ENCODE measurements at places on chromosomes 13 and 19.
A peak's percentile ranks its signal among the peaks of the same experiment; 100 is the strongest.

GRCh38 chr19:50819636-50820035 lies 4.0 kb downstream of the KLK1 start:
- DNase-seq: no peak

DNA sequence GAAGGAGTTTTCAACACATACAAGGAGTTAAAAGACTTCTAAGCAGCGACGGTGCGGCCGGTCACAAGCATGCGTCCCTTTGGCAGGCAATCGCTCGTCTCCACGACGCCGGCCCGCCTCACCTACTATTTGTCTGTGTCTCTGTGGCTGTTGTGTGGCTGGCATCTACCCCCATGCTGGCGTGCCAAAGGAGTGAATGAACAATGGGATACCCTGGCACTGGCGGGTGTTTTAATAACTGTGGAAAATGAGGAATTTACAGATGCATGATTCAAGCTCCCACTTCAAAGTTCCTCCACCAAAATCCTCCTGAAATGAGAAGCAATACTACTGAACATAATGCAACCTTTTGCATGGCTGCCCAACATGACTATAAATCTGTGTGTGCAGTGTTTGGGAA lies 176.6 kb downstream of the KLF5 start:
- DNase-seq: no peak

- DNase-seq: no peak
Observed at GRCh38 chr13:33758113-33758512, 59.8 kb upstream of the RFC3 start.

DNA sequence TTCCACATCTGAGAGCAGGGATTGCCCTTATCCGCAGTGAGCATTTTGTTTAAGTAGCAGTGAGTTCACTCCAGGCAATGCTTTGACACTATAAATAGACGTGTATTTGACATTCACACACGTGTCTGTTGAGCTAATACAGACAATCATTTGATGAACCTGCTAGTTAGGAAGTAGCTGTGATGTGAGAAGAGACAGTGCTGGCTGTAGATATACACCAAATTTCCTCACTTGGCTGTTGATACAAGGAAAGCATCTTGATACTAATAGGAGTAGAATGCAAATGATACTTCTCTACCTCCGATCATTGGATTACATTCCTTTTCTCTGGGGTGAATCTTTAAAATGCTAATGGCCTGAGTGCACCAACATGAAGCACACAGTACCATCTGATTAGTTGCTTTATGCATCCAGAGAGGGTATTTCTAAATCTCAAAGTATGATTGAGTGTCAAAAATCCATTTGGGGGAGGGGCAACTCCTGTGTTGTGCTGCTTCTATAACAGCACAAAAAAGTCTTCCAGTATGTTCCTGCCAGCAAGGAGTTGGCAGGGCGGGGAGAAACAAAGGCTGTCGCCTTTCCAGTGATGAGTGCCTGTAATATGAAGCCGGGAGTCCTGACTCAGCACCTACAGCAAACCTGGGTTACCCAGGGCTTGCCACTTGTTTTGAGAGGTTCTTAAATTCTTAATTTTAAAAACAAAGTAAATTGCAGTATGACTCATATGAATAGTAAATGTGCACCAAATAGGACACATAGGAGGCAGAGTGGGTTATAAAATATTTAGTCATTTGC lies 7.0 kb downstream of the CUL4A start:
- no peak for DNase-seq

- DNase-seq: no peak
Observed at GRCh38 chr13:114151031-114151430, 18.6 kb upstream of the RASA3 start.

GRCh38 chr19:18541992-18542940 lies 1.1 kb downstream of the FKBP8 start:
- DNase-seq: no peak

DNA sequence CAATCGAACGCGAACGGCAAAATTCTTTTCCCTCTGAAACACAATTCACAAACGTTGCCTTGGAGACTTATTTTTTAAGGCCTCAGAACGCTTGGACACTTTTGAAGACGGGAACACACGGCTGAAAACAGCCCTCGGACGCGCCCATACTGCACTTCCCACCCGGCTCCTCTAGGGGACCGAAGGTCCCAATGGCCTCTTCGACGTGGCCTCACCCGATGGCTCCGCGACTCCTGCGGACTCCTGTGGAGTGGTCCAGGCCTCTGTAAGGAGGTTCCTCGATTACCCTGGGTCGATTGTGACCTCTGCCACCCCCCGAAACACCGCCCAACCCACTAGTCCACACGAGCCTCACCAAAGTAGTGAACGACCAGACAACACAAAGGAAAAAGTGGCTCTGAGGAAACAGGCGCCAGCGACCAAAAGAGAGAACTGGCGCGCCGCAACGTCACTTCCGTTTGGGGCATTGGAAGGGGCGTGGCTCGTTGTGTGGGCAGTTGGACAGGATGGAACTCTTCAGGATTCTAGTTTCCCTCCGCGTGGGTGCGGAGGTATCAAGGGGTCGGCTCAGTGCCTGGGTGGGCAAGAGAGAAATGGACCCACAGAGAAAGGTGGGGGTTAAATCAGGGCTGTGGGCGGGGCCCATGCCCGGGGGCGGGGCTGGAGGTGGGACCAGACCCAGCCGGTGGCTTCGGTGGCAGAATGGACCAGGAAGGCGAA lies at the start of gene ZNF560:
Gene ZNF560 (minus strand): TSS at position 434 of the 720 bp plus-strand sequence. CDS start 23,303 bp downstream, outside the sequence.
- DNase-seq: no peak

- DNase-seq: no peak
Observed at GRCh38 chr13:103935117-103935516, 868.9 kb upstream of the SLC10A2 start.

GRCh38 chr13:44903574-44903985 lies 85.7 kb downstream of the NUFIP1 start:
- DNase-seq: peak; percentile 23

DNA sequence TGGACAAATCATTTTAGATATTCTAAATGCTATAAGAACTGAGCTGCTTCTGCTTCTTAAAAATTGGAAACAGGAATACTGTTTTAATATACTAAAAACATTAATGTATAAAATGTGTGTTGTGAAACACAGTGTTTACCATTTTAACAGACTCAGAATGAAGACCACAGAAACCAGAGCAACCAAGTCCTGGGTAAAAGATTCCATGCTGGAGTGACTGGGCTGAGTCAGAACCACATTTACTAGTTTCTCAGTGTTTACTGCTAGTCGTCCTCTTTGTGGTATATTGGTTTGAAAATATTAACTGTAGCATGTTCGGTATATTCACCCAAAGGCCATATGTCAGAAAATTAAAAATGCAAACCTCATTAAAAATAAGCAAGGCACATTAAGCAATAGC lies 31.9 kb downstream of the ANKRD10 start:
- no peak for DNase-seq

- no peak for DNase-seq
Observed at GRCh38 chr13:51726446-51727193, 77.3 kb downstream of the DHRS12 start.

DNA sequence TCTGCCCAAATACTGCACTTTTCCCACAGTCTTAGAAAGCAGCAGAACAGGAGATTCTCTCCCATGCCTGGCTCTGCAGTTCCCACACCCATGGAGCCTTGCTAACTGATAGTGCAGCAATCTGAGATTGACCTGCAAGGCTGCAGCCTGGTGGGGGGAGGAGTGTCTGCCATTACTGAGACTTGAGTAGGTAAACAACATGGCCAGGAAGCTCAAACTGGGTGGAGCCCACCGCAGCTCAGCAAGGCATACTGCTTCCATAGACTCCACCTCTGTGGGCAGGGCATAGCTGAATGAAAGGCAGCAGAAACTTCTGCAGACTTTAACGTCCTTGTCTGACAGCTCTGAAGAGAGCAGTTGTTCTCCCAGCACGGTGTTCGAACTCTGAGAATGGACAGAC lies 358.5 kb upstream of the PCDH9 start:
- DNase-seq: no peak

DNA sequence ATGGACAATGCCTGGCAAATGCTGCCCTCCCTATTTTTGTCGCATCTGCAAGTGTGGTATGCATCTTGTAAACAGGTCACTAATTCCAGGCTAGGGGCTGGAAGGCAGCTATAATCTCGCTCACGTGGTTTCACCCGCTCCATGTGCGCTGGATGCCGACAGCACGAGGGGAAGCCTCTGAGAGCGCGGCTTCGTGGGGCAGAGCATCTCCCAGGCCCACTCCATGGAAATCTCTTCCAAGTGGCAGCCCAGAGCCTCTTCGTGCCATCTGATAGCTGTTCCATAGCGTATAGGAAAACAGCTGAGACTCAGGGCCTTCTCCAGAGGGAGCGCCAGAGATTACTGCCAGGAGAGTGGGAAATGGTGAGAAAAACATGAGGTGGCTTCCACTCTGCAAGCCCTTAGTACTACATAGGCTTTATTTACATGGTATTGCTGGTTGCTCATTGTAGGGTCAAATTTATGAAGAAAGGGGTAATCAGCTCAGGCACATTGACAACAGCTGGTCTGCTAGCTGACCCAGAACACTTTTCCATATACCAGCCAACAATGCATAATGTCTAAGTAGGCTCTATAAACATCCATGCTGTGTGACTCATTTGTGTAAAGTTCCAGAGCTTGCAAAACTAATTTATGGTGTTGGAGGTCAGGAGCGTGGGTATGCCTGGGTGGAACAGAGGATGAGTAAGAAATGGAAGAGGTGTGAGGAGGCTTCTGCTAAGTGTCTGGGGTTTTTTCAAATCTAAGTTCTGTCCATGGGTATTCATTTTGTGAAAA lies 165.2 kb downstream of the SHISA2 start:
- DNase-seq: no peak

DNA sequence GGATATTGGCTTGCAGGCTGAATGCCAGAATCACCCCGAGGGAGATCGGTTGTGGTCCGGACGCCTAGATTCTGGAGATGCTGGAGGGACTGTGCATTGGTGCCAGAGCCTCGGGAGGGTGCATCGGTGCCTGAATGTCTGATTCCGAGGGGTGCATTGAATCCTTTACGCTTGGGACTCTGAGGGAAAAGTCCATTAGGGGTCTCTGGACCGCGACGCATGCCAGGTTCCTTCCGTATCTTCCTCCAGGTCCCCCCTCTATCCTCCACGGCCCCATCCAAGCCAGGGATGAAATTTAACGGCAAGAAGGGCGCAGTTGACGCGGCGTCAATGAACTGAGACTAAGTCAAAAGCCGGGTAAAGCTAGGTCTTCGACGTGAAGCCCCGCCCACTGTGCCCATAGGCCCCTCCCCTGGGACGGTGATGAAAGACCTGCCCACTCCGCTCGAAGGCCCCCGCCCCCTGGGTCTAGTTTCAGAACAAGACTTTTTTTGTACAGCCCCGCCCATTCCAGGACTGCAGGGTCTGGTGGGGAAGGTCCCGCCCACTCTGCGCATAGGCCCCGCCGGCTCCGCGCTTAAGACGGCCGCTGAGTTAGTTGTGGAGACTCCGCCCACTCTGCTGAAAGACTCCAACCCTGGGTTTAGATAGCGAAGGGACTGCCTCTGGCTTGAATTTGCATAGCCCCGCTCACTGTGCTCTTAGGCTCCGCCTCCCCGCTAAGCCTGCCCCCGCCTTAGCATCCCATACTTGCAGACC lies 737 bp downstream of the ZNF575 start:
- DNase-seq: peak; percentile 89

DNA sequence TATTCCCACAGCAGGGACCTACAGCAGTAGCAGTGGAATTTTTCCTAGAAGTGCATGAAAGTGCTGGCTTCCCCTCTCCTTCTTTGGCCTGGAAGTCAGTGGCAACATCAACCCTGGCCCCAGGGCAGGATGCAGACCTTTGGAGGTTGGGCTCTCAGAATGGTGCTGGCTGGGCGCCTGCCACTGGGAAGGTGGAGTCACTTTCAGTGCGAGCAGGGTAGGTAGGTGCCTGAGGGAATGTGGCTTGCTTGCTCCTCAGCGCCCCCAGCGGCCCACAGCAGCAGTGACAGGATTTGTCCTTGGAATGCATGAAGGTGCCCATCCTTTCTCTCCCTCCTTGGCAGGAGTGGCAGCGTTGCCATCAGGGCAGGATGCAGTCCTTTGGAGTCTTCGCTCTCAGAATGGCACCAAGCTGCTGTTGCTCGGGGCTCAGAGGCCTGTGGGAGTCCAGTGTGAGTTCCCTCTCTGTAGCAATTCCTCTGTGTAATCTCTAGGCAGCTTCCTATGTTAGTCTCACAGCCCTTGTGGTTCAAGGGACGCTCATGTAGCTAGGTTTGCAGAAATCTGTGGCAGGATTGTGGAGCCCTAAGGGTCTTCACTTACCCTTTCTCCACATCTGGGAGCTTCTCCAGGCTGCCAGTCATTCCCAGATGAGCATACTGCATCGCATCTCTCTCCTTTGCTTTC lies 354.4 kb upstream of the DACH1 start:
- no peak for DNase-seq

- no peak for DNase-seq
Observed at GRCh38 chr13:99351772-99352171, 44.6 kb upstream of the GPR183 start.

DNA sequence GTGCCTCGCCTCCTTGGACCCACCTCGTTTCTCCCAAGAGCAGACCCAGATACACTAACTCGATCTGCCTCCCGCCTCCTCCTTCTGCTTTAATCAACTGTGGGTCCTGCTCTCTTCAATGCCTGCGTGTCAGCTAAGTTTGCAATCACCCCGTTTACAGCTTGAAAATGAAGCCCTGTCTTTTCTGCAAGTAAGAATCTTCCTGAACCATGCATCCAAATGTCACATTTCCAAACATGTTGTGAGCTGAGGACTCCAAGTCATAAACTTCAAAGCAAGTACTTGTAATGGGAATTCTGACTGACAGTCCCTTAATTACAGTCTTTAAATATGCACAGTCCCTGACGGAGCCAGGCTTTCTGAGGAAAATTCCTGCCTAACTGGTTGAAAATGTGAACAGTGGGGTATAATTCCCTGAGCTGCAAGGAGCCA lies 154.9 kb upstream of the UQCRFS1 start:
- DNase-seq: no peak

Measured in anterior cingulate cortex (tissue), 58 donors.